Astrocyte (in vitro differentiated cells and primary cell): ENCODE measurements at places on chromosomes 5 and 9. TPM values are rescaled to one million over a fixed set of nuclear protein-coding genes. Genes with fewer than 3 reads are reported as not detected.

Gene CER1
- total RNA-seq: 2.2 and 2.8 TPM in 2 replicates

Gene ANKRD33B
- 13.5 and 22.7 TPM in 2 replicates for total RNA-seq

Gene GFPT2
- total RNA-seq: 14.6 and 19.0 TPM in 2 replicates

Gene AQP7
- total RNA-seq: 0.65 and 1.9 TPM in 2 replicates

Gene FAM221B
- total RNA-seq: not detected in 2 replicates

Gene TSLP
- total RNA-seq: 0.14 and 0.43 TPM in 2 replicates

Gene LCN1
- total RNA-seq: not detected in 2 replicates

Gene TMC1
- 0.10 TPM in 1 of 2 replicates, not detected in the other for total RNA-seq

Gene WNT8A
- total RNA-seq: not detected in 2 replicates

Gene APBA1
- total RNA-seq: 4.5 and 5.9 TPM in 2 replicates

GRCh38 chr9:38214432-38214831 is 145.4 kb upstream of the SHB start:
- H3K4me3 ChIP-seq: no peak overlapping the region
- no peaks in the 10 kb centered on the region for H3K36me3 ChIP-seq
- no peaks in the 10 kb centered on the region for H3K4me1 ChIP-seq
- no peak for DNase-seq
- no peak overlapping the region for H3K27ac ChIP-seq
- peaks cover 13% of the 10 kb centered on the region for H3K27me3 ChIP-seq

DNA sequence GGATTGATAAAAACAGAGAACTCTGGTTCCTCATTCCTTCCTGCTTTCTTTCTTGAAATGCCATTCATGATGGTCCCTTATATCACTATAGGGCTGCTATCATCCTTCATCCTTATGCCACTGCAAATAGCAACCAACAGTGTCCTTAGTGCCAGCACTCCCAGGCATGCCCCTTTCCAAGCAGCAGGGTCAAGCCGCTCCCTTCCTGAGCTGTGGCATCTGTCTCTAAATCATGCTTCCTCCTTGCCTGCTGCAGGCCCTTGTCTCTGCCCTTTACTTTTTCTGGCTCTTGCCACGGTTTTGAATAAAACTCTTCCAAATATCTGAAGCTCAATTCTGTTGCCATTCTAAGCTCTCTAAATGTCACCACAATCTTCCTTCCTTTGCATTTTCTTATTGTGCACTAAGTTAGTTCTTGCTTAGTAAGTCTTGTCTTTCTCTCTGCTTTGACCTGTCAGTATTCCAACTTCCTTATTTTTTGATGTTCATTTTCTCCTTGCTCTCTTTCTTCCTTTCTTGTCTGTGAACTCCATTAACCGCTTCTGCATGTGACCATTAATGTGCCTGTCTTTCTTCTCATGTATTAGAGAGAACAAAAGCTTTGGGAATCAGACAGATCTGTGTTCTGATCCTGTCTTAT is 19.9 kb downstream of the TLR4 start:
- H3K36me3 ChIP-seq: no peaks in the 10 kb centered on the region
- H3K27me3 ChIP-seq: no peaks in the 10 kb centered on the region
- no peak overlapping the region for H3K27ac ChIP-seq
- H3K4me3 ChIP-seq: no peak overlapping the region

DNA sequence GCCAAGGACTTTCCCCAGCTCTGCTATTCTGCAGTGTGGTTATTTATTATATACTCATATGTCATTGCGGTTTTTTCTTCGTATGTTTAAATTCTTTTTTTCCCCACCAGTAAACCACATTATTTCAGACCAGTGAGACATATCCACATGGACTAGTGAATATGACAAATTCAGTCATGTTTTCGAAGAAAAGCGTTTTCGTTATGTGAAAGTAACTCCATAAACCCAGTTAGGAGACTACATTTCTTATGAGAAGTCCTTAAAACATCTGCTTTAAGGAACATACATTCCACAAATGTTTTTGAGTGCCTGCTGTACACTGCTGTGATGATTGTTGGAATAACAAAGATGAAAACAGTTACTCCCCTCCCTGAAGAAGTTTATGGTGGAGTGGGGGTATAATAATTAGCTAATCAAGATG is 591.8 kb upstream of the CLINT1 start:
- H3K4me3 ChIP-seq: peak overlapping the region; percentile 6
- peak overlapping the region; percentile 81 for H3K27ac ChIP-seq
- no peaks in the 10 kb centered on the region for H3K36me3 ChIP-seq
- peaks cover 5% of the 10 kb centered on the region for H3K27me3 ChIP-seq
- peak; percentile 40 for DNase-seq
- peaks cover 29% of the 10 kb centered on the region for H3K4me1 ChIP-seq

- no peaks in the 10 kb centered on the region for H3K36me3 ChIP-seq
- peaks cover 3% of the 10 kb centered on the region for H3K4me1 ChIP-seq
- peaks cover 11% of the 10 kb centered on the region for H3K27me3 ChIP-seq
Measured at GRCh38 chr5:168288349-168289245, 2.8 kb upstream of the WWC1 start.

- no peak overlapping the region for H3K4me3 ChIP-seq
- no peak for DNase-seq
- H3K27ac ChIP-seq: no peak overlapping the region
- H3K27me3 ChIP-seq: no peaks in the 10 kb centered on the region
- H3K36me3 ChIP-seq: no peaks in the 10 kb centered on the region
- H3K4me1 ChIP-seq: no peaks in the 10 kb centered on the region
Measured at GRCh38 chr5:2857837-2858236, 106.4 kb upstream of the IRX2 start.

GRCh38 chr5:139863855-139864558 is 68.4 kb downstream of the PSD2 start:
- H3K27me3 ChIP-seq: peaks cover 16% of the 10 kb centered on the region
- no peak overlapping the region for H3K27ac ChIP-seq
- peak; percentile 13 for DNase-seq
- H3K4me1 ChIP-seq: no peaks in the 10 kb centered on the region
- H3K36me3 ChIP-seq: no peaks in the 10 kb centered on the region
- no peak overlapping the region for H3K4me3 ChIP-seq

- H3K27ac ChIP-seq: peak overlapping the region; percentile 92
- DNase-seq: peak; percentile 99
- no peaks in the 10 kb centered on the region for H3K27me3 ChIP-seq
- peaks cover 37% of the 10 kb centered on the region for H3K4me1 ChIP-seq
- peaks cover 9% of the 10 kb centered on the region for H3K36me3 ChIP-seq
Measured at GRCh38 chr5:154221371-154221896, 30.9 kb downstream of the GALNT10 start.

- peaks cover 32% of the 10 kb centered on the region for H3K4me1 ChIP-seq
- no peaks in the 10 kb centered on the region for H3K27me3 ChIP-seq
- DNase-seq: no peak
- H3K27ac ChIP-seq: no peak overlapping the region
Measured at GRCh38 chr9:92745881-92746280, 18.8 kb downstream of the BICD2 start.

GRCh38 chr5:133817456-133817855 is 151.0 kb downstream of the C5orf15 start:
- H3K27ac ChIP-seq: no peak overlapping the region
- no peaks in the 10 kb centered on the region for H3K4me1 ChIP-seq
- peaks cover 28% of the 10 kb centered on the region for H3K27me3 ChIP-seq
- H3K36me3 ChIP-seq: no peaks in the 10 kb centered on the region
- H3K4me3 ChIP-seq: no peak overlapping the region
- DNase-seq: no peak

GRCh38 chr9:99419070-99419469 is 197.0 kb downstream of the SEC61B start:
- no peaks in the 10 kb centered on the region for H3K27me3 ChIP-seq
- no peak for DNase-seq
- H3K36me3 ChIP-seq: no peaks in the 10 kb centered on the region
- no peaks in the 10 kb centered on the region for H3K4me1 ChIP-seq
- no peak overlapping the region for H3K4me3 ChIP-seq

GRCh38 chr9:70832492-70832891 is 288.9 kb downstream of the TRPM3 start:
- DNase-seq: no peak
- H3K27ac ChIP-seq: no peak overlapping the region
- H3K36me3 ChIP-seq: no peaks in the 10 kb centered on the region
- H3K4me3 ChIP-seq: no peak overlapping the region

DNA sequence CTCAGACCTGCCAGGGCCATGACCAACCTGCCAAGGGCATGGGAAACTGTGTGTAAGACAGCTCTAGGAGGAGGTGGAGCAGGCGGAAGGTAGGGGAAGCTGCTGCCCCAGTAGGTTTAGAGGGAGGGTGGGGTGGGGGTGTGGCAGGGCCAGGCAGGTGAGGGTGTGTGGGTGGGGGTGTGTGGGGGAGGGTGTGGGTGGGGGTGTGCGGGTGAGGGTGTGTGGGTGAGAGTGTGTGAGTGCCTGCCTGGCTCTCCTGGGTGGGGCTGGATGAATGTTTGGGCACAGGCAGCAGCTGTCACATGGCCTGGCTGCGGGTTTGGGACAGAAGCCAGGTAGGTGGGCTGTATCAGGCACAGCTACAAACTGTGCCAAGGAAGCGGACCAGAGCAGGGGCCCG is 8.8 kb upstream of the N4BP3 start:
- no peak overlapping the region for H3K4me3 ChIP-seq
- H3K4me1 ChIP-seq: no peaks in the 10 kb centered on the region
- no peak for DNase-seq
- H3K36me3 ChIP-seq: no peaks in the 10 kb centered on the region
- no peak overlapping the region for H3K27ac ChIP-seq

- no peak for DNase-seq
- H3K27ac ChIP-seq: no peak overlapping the region
- H3K4me3 ChIP-seq: no peak overlapping the region
- H3K27me3 ChIP-seq: no peaks in the 10 kb centered on the region
Measured at GRCh38 chr5:172185096-172185461, 2.9 kb downstream of the STK10 start.

GRCh38 chr9:69574057-69574456 is 98.1 kb downstream of the APBA1 start:
- H3K4me3 ChIP-seq: no peak overlapping the region
- peaks cover 40% of the 10 kb centered on the region for H3K4me1 ChIP-seq
- H3K36me3 ChIP-seq: no peaks in the 10 kb centered on the region
- no peaks in the 10 kb centered on the region for H3K27me3 ChIP-seq

- no peaks in the 10 kb centered on the region for H3K4me1 ChIP-seq
- no peaks in the 10 kb centered on the region for H3K36me3 ChIP-seq
- peak; percentile 0 for DNase-seq
- no peak overlapping the region for H3K4me3 ChIP-seq
- H3K27ac ChIP-seq: no peak overlapping the region
- no peaks in the 10 kb centered on the region for H3K27me3 ChIP-seq
Measured at GRCh38 chr5:27403243-27403882, 365.0 kb upstream of the CDH9 start.

DNA sequence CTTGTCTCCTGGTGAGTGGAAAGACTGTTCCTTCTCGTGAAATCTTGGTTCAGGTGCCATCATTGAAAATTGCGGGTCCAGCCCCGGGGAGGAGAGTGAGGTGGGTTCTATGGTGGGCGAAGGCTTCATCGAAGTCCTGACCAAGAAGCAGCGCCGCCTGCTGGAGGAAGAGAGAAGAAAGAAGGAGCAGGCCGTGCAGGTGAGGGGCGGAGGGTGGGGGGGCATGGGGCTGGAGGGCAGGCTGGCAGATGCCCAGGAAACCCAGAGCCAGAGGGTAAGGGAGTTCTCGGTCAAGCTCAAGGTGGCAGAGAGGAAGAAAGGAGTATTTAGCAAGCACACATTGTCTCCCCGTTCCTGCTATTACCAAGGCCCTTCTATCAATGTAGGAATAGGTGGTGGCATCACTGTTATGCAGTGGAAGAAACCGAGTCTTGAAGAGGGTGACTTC is 24.3 kb upstream of the POMT1 start:
- H3K4me1 ChIP-seq: no peaks in the 10 kb centered on the region
- no peak overlapping the region for H3K27ac ChIP-seq
- no peak overlapping the region for H3K4me3 ChIP-seq
- no peaks in the 10 kb centered on the region for H3K27me3 ChIP-seq

DNA sequence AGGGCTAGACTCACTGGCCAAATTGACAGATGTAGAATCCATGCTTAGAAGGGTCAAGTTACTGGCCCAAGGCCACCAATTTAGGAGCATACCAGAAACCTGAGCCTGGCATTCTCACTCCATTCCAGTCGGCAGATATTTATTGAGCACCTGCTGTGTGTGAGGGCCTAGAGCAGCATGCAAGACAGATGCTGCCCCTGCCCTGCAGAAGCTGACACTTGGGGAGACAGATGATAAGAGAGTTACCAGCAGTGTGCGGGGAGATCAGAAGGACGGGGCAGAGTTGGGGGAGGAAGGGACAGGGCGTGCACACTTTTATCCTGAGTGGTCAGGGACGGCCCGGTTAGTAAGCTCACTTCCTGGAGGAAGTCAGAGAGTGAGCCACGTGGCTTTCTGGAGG is 111.5 kb upstream of the RAPGEF1 start:
- no peaks in the 10 kb centered on the region for H3K4me1 ChIP-seq
- no peaks in the 10 kb centered on the region for H3K36me3 ChIP-seq
- peaks cover 15% of the 10 kb centered on the region for H3K27me3 ChIP-seq
- no peak for DNase-seq
- H3K4me3 ChIP-seq: no peak overlapping the region

- no peak overlapping the region for H3K27ac ChIP-seq
- H3K27me3 ChIP-seq: no peaks in the 10 kb centered on the region
- H3K36me3 ChIP-seq: no peaks in the 10 kb centered on the region
- no peak overlapping the region for H3K4me3 ChIP-seq
Measured at GRCh38 chr5:14794583-14795230, 76.9 kb downstream of the ANKH start.

DNA sequence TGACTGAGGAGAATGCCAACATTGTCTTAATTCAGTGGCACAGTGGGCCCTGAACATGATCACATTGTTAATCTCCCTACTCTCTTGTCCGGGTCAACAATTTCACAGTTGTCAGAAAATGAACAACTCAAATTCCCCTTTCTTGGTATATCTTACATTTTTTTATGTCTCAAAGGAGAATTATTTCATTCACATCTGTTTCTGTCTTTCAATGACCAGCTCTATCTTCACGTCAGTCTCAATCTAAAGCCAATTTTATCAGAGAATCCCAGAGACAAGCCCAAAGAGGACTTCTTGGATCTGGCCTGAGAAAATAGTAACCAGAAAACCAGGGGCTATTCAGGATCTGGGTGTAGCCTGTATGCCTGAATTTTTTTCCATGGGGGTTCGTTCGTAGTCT is 477.5 kb downstream of the PDE4D start:
- H3K27ac ChIP-seq: no peak overlapping the region
- H3K27me3 ChIP-seq: no peaks in the 10 kb centered on the region
- no peak for DNase-seq
- no peaks in the 10 kb centered on the region for H3K4me1 ChIP-seq
- H3K4me3 ChIP-seq: no peak overlapping the region
- H3K36me3 ChIP-seq: no peaks in the 10 kb centered on the region

DNA sequence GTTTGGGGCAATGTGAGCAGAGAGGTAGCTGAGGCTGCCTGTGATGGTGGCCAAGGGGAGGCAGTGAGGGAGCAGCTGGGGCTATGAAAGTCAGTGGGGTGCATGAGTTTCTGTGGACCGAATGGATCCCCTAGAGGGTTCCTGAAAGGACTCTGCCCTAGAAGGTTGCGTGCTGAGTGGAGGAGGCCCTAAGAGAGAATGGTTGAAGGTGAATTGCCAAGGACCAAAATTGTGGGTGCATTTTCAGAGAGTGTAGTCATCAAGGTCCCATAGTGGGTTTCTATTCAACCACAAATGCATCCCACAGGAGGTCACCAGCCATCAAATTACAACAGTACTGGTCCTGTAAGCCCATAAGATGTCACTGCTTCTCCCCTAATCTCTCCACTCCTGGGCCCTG is 298.3 kb downstream of the CDK5RAP2 start:
- H3K36me3 ChIP-seq: no peaks in the 10 kb centered on the region
- H3K4me1 ChIP-seq: no peaks in the 10 kb centered on the region
- no peak for DNase-seq
- no peaks in the 10 kb centered on the region for H3K27me3 ChIP-seq
- H3K4me3 ChIP-seq: no peak overlapping the region
